ENCODE measurements at places on chromosomes 12 and 14.

- no peak for DNase-seq
These were observed 8.7 kb downstream of the POLE2 start for GRCh38 chr14:49679271-49679670.

GRCh38 chr14:70713511-70713916 is 71.8 kb downstream of the TTC9 start:
- no peak for DNase-seq

- DNase-seq = no peak
These were observed 15.1 kb upstream of the SLC38A2 start for GRCh38 chr12:46387670-46388069.

- no peak for DNase-seq
These were observed 187.1 kb downstream of the MON2 start for GRCh38 chr12:62653740-62654139.

GRCh38 chr12:122873540-122873939 is 22.4 kb downstream of the VPS37B start:
- DNase-seq = peak; percentile 11

GRCh38 chr12:128800606-128801005 is 23.2 kb downstream of the SLC15A4 start:
- no peak for DNase-seq

DNA sequence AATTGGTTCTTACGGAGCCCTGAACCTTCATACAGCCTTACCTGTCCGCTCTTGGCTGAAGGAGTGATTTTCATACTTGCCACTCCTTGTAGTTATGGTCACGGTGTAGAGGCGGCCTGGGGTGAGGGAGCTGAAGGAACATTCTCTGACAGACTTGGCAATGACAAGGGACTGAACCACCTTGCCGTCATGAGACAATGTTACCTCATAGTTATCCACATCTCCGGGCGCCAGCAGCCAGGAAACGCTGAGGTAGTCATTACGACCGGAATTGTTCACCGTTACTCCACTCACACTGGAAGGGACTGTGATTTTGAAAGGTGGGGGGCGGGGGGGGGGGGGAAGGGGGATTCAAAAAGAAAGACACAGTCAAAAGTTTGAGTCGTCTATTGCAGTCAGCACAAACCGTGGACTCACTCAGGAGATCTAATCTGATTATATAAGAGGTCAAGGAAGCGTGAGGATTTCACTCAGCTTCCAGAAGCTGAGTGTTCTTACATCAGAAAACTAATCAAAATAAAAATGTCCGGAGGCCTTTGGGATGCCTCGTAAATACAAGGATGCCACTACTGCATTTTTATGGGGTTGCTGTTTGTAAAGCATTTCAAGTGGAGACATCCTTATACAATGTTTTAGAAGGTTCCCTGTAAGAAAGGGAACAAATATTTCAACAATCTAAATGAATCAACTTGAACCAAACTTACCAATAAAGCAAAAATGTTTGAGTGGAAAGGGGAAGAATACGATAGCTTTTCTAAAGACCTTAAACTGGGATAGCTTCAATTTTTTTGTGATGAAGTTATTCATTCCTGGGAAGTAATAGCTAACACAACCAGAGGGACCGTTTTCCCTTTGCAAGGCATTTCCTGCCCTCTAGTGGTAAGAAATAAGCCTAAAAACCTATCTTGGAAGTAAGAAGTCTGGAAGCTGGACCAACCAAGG is 60.6 kb downstream of the PTPRB start:
- no peak for DNase-seq

- no peak for DNase-seq
These were observed 115.0 kb downstream of the RPAP3 start for GRCh38 chr12:47590771-47591360.

DNA sequence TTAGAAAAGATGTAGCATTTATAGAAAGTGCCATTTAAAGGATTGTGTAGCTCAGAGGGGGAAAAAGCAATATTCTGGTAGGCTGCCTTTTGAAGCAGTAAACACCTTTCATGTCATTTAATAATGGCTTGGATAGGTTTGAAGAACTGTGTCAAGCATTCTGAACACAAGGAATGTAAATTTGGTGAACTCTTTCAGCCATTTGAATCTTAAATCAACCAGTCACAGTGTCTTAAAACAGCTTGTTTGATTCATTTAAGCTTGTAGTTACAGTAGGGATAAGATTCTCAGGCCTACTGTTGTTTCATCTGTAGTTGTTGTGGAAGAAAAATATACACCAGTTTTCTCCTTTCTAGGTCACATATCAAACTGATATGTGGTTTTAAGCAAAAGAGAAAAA is 299.4 kb upstream of the NOVA1 start:
- DNase-seq = no peak

DNA sequence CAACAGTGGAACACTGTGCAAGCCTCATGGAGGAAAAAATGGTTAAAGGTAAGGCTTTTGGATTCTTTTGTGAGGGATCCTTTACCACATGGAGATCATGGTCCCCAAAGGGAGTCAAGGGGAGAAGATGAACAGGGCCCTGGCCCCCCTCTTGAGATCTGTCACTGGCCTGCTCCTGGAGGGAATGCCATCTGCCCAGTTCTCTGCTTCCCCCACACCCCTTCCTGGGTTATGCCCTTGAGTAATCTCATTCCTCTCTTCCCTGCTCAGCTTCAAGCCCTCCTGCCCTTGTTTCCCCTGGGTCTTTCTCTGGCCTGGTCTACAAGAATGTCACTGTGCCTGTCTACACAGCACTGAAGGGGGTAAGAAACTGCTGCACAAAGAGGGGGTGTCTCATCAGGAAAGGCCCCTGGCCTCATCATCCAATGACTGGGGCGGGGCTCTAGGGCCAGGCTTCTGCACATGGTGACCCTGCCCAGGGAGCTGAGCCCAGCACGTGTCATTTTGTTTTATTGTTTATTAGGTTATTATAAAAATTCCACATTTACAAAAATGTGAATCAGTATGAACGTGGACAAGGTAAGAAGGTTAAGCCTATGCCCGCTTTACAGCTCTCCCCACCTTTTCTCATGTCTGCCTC is 30.3 kb downstream of the PIGH start:
- DNase-seq = no peak
